ENCODE measurements at places on chromosomes 5 and 9.

GRCh38 chr9:137989999-137990715 lies 112.6 kb downstream of the CACNA1B start:
- no peak for DNase-seq

DNA sequence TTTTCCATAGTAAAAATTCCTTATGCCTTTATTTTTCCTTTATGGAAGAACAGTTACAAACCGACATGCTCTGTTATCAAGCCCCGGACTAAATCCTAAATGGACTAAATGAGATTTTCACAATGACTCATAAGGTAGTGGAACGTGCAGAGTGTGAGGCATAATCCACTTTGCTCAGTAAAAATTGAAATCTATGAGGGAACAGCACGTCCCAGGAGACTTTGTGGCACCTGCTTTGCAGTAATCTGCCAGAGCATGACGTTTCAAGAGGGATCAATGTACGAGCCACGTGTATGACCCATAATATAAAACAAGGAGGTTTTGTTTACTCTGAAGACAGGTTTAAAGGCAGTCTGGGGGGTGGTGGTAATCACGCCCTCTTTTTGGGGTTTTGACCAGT lies 83.8 kb upstream of the GNA14 start:
- no peak for DNase-seq

GRCh38 chr5:17314907-17315471 lies 97.6 kb downstream of the BASP1 start:
- DNase-seq, result no peak

GRCh38 chr9:133578524-133579441 lies 30.4 kb downstream of the FAM163B start:
- no peak for DNase-seq

DNA sequence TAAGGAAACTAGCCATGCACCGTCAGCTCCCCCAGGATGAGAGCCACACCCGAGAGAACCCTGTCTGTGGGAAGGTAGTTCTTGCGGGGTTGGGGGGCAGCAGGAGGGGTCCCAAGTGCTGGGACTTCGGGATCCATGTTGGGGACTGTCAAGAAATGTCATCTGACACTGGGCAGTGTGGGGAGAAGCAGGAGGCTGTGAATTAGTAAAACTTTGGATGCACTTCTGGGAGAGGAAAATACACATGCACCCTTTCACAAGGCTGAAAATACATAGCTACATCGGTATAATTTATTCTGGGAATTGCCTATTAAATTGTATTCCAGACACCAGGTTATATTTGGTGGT lies 109.6 kb upstream of the RPS23 start:
- DNase-seq, result no peak

DNA sequence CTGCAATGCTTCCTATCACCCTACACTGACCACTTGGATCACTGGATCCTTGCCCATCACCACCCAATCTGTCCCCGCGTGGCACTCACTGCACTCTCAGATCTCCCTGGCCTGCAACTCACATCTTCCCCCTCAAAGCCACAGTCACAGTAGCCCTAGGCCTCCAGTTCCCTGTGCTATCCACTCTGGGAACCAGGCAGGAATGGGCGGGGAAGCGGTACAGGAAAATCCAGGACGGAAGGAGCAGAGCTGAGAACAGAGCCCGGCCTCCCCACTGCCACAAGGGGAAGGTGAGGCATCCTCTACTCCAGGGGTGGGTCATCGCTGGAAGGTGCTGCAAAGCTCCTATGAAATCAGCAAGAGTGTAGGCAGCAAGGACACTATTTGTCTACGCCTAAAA lies 102.6 kb downstream of the ESM1 start:
- no peak for DNase-seq

DNA sequence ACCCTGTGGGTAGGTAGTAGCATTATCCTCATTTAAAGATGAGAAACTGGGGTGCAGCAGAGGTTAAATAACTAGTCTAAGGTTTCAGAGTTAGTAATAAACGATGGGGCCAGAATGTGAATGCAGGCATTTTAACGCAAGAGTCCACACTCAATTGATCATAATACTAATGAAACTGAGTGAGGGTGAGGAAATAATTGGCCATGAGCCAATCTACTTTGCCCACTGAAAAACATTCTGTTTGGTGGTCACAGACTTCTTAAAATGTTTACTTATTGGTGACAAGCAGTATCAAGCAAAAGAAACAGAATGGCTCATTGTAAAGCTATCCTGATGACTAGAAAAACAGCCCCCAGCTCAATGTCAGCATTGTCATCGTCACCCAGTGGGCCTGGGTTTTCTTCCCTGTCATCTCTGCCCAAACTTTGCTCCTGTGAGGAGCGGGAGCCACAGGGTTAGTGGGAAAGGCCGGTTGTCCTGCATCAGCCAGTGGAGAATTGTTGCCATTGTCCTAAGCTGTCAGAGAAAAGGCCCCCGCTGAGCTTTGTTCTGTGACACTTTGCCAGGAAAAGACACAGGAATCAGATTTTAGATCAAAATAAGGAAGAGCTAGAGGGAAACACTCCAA lies 77.3 kb upstream of the MAN2A1 start:
- no peak for DNase-seq

DNA sequence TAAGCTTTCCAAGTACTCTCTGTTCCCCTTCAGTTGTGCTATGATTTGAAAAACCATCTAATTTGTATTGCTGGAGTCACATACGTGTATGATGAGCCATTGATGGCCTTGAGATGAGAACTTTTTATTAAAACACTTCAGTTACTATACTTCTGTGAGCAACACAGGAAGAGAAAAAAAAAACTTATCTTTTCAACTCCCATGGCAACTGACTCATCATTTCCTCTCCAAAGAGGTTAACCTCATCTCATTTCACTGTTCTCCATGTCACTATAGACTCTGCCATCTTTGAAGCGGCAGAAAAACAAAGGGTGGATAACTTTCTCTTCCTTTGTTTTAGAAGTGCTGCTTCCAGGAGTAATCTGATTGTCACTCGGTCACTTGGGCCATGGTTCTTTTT lies 104.3 kb upstream of the PCSK1 start:
- no peak for DNase-seq

DNA sequence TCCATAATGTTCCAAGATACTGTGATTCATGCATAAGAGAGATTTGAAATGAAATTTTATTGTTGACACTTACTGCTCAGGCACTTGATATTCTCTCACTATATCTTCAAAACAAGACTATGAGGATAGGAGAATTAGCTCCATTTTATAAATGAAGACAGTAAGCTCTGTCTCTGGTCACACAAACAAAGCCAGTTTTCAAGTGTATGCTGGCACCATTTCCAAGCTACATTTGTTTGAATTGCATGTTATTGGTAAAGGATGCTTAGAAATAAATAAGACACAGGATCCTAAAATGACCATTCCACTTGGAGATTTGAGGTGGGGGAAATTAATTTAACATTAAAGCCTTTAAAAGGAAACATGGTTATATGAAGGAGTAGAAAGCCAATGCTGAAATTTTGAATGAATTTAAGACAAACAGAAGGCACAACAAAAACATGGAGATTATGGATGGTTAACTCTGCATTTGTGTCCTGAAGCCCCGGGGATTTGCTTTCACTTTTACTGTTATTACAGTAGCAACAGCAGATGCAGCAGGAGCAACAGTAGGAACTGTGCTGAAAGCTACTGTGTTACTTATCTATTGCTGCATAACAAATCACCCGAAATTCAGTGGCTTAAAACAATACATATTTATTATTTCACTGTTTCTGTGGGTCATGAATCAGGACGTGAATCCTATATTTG lies 79.7 kb upstream of the ASTN2 start:
- no peak for DNase-seq

GRCh38 chr9:135991771-135992170 lies 30.6 kb upstream of the UBAC1 start:
- no peak for DNase-seq

DNA sequence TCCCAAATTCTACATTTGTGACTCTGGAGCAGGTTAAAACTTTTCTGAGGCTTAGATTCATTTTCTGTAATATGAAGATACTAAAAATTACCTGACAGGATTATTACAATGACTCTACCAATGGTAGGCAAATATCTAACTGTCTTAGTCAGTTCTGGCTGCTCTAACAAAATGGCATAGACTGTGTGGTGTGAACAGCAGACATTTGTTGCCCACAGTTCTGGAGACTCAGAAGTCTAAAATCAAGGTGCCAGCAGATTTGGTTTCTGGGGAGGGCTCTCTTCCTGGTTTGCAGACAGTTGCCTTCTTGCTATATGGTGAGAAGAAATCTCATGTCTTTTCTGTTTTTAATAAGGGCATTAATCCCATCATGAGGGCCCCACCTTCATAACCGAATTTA lies 245.1 kb downstream of the MAST4 start:
- no peak for DNase-seq

DNA sequence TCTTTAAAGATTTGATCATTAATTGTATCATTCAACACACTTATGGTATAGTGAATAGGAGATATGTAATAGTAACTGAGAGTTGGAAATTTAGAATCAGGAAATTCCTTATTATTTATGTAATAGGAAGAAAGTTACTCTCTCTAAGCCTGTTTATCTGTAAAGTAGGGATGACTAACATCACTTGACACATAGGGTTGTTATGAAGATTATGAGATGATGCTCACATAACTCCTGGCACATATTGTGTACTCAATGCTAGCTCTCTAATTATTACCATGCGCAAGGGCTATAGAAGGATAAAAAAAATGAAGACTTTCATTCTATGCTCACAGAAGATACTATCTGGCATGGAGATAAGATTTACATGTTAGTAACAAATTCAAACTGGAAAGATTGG lies 149.9 kb downstream of the ISOC1 start:
- no peak for DNase-seq

DNA sequence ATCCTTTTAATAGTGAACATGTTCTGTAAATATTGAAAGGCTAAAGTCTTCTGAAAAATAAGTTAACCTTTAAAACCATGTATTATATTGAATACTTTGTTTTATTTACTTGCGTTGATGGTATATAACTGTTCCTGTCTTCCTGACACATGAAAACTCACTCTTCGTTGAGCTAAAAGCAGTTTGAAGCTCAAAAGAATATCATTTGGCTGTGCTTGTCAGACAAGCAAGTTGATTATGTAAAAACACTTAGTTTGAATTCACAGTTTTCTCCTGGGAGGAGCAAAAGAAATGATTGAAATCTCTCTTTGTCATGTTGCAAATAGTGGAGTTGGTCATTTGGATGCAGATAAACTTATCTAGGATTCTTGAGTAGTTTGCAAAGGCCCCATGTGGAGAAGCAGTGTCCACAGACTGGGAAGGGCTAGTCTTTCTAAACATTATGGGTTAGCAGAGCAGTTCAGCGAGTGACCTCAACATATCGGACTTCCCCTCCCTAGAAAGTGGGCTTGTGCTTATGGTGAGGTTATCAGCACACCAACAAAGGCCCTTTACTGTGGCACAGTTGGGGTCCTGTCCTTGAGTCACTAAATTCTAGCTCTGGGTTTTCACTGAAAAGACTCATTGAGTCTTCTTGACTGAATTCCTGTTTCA lies 290.4 kb downstream of the CSNK1G3 start:
- DNase-seq, result no peak

GRCh38 chr5:81265101-81265500 lies 32.0 kb downstream of the CKMT2 start:
- no peak for DNase-seq

- DNase-seq, result no peak
These were observed 1.5 kb upstream of the TOR1B start for GRCh38 chr9:129801504-129801903.

DNA sequence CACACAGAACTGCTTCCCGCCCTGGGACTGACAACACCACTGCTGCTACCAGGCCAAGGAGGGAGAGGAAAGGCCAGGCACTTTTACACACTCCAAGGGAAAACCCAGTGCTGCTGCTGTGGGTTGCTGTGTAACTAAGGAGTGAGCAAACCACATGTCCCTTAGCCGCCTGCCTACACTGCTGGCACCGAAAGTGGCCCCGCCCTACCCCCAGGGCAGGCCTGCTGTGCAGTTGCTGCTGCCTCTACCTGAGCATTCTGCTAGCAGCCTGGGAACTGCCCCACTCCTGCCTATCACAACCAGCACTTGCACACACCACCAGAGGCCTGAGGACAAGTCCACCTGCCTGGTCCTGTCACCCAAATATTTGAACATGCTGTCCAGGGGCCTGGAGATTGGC lies 740.9 kb downstream of the DTWD2 start:
- no peak for DNase-seq

- DNase-seq, result no peak
These were observed 1.4 kb downstream of the ANKRA2 start for GRCh38 chr5:73564018-73564417.

GRCh38 chr9:127826253-127826913 lies 23.7 kb downstream of the FPGS start:
- no peak for DNase-seq

GRCh38 chr9:26329974-26330373 lies 562.6 kb downstream of the CAAP1 start:
- DNase-seq, result no peak

DNA sequence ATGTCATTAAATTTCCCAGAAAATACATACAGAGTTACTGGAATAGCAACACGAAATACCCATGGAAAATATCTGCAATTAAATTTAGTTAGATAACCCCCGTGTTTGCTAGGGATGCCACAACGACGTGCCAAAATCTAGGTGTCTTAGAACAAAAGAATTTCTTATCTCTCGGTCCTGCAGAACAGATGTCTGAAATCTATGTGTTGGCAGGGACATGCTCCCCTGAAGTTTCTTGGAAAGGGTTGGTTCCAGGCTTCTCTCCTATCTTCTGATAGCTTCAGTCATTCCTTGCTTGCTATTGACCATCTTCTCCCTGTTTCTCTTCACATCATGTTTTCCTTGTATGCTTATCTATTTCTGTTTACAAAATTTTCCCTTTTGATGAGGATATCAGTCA lies 1067.0 kb downstream of the CDH18 start:
- DNase-seq, result no peak

GRCh38 chr9:105138306-105138801 lies 106.1 kb upstream of the SLC44A1 start:
- DNase-seq, result no peak

DNA sequence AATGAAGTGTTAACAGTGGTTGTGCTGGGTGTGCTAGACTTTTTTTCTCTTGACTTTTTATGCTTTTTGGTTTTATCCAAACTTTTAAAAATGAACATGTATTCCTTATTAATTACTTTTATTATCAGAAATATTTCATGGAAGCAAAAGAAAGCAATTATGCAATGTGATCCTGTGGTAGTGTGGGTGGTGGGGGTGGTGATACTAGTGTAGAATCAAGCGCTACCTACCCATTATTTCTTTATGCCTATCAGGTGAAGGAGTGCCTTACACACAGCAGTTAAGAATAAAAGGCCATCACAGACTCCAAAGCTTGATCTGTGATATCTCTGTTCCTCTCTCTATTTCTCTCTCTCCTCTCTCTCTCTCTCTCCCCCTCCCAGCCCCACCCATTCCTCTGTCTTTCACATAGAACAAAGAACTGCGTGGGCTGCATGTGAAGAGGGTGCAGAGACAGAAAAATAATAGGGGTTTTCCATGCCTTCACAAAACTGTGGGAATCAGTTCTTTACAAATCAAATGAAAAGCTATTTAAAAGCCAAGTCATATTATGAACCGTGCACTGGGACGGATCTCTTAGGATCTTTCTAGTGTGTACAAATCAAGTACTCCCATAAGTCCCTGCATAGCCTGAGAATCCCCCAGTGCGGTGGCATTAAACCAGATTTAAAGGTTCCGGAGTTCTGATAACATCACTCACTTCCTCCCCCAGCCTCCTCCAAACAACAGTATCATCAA lies 351.2 kb downstream of the RAB3C start:
- no peak for DNase-seq

Measured in GM10248 (cell line).